Cerebellar cortex (tissue), 1 donor: ENCODE measurements at places on chromosomes 16 and 17.

GRCh38 chr16:55280587-55280986, 43.4 kb upstream of the IRX6 start:
- no peak for DNase-seq

DNA sequence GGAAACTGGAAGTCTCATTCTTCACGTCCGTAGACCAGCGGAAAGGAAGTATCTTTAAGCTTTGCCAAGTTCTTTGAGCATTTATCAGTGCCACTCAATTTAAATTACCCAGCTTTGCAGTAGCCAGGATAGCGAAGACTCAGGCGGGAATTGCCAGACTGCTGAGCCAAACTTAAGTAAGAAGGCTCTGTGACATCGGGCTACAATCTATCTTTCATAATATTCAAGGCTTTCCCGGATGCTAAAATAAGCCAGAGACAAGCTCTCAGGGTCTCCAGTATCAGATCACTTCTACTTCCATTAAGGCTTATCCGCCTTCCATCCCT, 436 bp upstream of the BRIP1 start:
- no peak for DNase-seq

- DNase-seq = no peak
These were observed 628.5 kb downstream of the MAF start for GRCh38 chr16:78972006-78972405.

DNA sequence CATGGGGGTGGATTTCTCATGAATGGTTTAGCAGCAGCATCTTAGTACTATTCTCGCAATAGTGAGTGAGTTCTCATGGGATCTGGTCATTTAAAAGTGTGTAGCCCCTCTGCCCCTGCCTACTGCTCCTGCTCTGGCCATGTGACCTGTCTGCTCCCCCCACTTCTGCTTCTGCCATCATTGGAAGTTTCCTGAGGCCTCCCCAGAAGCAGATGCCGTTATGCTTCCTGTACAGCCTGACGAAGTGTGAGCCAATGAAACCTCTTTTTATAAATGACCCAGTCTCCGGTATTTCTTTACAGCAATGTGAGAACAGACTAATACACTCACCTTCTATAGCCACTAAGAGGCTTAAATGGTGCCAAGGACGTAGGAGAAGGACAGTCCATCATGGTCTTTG, 51.5 kb downstream of the NOL11 start:
- DNase-seq = no peak

- DNase-seq = no peak
These were observed 45.1 kb upstream of the ABCC11 start for GRCh38 chr16:48292452-48292851.

DNA sequence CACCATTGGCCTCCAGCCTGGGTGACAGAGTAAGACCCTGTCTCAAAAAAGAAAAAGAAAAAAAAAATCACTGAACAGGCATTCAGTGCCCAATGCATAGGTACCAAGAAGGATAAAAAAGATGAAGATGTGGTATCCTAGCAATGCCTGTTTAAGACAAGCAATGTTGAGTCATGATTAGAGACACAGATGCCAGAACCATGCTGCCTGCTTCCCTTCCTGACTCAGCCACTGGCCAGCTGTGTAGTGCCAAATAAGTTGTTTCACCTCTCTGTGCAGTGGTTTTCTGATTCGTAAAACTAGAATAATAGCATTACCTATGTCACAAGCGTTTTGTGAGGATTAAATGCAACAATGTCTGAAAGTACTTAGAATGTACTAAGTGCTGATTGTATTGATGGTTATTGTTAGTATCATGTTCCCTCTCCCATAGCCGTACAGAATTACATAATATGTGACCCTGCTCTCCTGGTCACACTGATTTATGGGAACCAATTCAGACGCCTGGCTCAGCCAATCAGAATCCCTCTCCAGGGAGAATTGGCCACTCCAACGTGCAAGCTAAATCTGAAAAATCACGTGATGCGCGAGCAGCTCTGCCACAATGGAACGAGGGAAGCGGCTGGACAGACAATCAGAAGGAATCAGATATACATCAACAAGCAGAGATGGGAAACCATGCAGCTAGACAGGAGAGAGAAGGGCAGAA, 241.9 kb downstream of the SLC39A11 start:
- DNase-seq = no peak
